ENCODE measurements at places on chromosomes 5 and 9.

- no peak for DNase-seq
Measured at GRCh38 chr9:108550106-108550505, 305.7 kb downstream of the ACTL7B start.

GRCh38 chr5:124743602-124744169 is 2.8 kb downstream of the ZNF608 start:
- DNase-seq = no peak

GRCh38 chr9:8769153-8769552 is 969.6 kb upstream of the DMAC1 start:
- DNase-seq = no peak

DNA sequence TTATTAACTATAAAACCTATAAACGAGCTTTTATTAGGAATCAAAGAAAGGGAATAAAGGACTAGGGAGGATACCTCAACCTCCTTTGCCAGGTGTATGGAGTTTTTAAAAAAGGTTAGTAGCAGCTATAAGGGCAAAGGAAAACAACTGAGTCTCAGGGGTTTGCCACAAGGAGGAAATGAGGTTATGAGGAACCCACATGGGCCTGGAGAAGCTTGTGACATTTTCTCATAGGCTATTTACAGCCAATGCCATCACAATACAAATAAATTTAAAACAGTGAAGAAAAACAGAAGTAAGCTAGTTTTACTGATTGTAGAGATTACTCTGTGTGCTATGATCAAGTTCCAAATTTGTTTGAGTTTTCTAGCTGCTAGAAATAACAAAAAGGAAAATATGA is 92.6 kb downstream of the CDKN2A start:
- DNase-seq = no peak

DNA sequence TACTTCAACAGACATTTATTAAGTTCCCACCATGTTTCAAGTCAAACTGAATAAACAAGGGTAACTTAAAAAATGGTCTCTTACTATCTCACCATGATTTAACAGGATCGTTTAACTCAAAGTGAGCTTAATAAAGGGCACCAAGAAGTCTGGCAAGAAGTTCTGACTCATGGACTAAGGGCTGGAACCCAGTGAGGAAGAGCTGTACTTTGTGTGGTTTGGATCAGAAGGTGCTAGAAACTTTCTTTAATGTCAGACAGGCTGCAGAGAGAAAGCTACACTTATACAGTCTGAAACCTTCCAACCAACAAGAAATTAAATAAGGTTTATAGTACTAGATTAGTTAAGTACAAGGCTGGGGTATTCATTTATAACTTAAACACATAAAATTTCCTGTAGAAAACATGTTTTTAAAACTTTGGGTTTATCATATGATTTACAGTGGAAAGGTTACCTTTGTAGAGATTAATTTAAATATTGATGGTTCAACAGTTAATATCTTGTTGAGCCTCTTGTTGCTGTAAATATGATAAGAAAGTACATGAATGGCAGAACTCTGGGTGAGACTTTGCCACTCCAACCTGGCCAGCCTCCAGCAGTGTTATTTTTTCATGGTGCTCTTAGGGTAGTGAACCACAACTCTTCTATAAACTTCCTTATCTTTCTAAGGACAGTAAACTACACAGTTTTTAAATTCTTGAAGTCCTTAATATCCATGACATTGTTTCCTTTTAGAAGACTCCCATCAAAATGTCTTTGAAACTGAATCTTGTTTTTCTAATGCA is 162.8 kb downstream of the MAN2A1 start:
- no peak for DNase-seq

- no peak for DNase-seq
Measured at GRCh38 chr5:73120222-73121118, at the start of gene TMEM171. TMEM171 (plus strand) TSS chr5:73120575; CDS start chr5:73123374, 2,799 bp downstream.

DNA sequence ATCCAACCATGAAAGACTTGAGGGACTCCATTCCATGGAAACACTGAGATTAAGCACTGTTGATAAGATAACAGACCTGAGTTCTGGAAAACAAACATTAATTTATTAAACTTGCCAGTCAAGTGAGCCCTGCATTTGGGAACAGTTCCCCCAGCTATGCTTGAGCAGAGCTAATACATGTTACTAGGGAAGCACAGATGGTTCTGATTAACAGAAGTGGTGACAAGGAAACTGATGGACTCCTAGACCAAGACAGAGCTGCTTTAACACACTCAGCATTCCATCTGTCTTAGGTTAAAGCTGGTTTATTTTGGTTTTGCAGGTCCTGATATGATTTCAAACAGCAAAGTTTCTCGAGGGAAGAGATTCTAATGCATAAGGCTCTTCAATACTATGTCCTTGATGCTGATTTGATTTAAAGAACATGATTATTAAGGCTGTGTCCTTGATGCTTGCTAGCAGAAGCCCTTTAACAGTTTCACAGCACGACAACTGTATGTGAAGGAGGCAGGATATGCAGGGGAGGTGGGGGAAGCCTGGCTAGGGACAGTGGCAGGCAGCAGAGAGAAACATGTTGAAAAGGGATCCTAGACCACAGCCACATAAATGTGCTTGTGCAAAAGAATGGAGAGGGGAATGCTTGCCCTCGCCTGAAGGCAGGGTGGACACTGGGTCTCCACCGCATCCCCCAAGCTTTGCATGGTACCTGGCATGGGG is 66.2 kb downstream of the ACTBL2 start:
- DNase-seq = no peak

GRCh38 chr9:107627781-107628180 is 138.2 kb upstream of the KLF4 start:
- no peak for DNase-seq

GRCh38 chr5:158492136-158492535 is 607.6 kb downstream of the EBF1 start:
- no peak for DNase-seq

- DNase-seq = no peak
Measured at GRCh38 chr5:66933066-66933465, 263.5 kb downstream of the CD180 start.

DNA sequence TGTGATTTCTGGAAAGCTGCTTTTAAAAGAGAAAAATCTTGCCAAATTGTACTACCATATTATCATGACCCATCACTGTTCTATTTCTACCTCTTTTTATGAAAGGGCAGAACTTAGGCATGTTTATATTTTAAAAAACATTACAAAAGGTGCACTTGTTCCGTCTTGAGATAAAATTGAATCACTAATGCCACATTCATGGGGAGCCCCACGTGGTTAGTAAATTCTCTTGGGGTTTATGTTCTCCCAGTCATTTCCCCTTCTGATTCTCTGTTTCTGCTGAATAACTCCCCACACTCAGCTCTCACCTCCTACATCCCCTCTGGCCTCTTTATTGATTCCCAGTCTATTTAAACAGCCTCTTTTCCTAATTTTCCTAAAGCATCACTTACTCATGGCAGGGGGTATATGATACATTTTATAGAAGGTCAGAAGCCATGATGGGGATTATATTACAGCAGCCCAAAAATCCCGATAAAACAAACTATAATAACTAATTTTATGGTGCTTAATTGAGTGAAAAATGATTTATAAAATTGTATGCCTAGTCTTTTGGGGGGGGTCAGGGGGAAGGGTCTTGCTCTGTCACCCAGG is 19.7 kb upstream of the VLDLR start:
- no peak for DNase-seq

- no peak for DNase-seq
Measured at GRCh38 chr5:68149189-68149588, 66.4 kb upstream of the PIK3R1 start.

- DNase-seq = no peak
Measured at GRCh38 chr5:73955271-73955846, 329.4 kb downstream of the ARHGEF28 start.

DNA sequence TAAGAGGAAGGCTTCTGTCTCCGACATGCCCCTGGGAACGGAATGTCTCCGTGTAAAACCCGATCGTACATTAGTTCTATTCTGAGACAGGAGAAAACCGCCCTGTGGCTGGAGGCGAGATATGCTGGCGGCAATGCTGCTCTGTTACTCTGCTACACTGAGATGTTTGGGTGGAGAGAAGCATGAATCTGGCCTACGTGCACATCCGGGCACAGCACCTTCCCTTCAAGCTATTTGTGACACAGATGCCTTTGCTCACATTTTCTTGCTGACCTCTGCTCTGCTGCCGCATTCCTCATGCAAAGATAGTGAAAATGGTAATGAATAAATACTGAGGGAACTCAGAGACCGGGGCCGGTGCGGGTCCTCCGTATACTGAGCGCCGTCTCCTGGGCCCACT is 2.2 kb upstream of the DPP7 start:
- DNase-seq = no peak

GRCh38 chr5:85512896-85513295 is 1104.8 kb upstream of the COX7C start:
- no peak for DNase-seq

GRCh38 chr5:145283141-145283810 is 551.9 kb downstream of the PRELID2 start:
- no peak for DNase-seq
